Colonic mucosa (tissue), 4 donors: ENCODE measurements at places on chromosomes 2 and 18. TPM values are rescaled to one million over a fixed set of nuclear protein-coding genes. Genes with fewer than 3 reads are reported as not detected.

DCTN1 gene
- 114 TPM for total RNA-seq

SETBP1 gene
- 9.6 TPM for total RNA-seq

TMEM163 gene
- total RNA-seq = 0.29 TPM

ANKZF1 gene
- total RNA-seq = 56.7 TPM

NEUROD1 gene
- 3.0 TPM for total RNA-seq

PTPRN gene
- total RNA-seq = 2.0 TPM

MPP4 gene
- not detected for total RNA-seq

POTEJ gene
- total RNA-seq = not detected

GLI2 gene
- 2.0 TPM for total RNA-seq

C18orf54 gene
- total RNA-seq = 6.1 TPM

STPG4 gene
- total RNA-seq = 0.21 TPM

TXNDC2 gene
- total RNA-seq = not detected

MTX2 gene
- total RNA-seq = 33.4 TPM

HOXD13 gene
- 0.77 TPM for total RNA-seq

RUFY4 gene
- not detected for total RNA-seq

PFN4 gene
- 0.27 TPM for total RNA-seq

TCF4 gene
- total RNA-seq = 29.0 TPM

RAD51AP2 gene
- 0.12 TPM for total RNA-seq

ZAP70 gene
- 3.4 TPM for total RNA-seq

SERPINB7 gene
- total RNA-seq = not detected

ZSWIM2 gene
- total RNA-seq = not detected
